ENCODE measurements at places on chromosomes 11 and 22.

DNA sequence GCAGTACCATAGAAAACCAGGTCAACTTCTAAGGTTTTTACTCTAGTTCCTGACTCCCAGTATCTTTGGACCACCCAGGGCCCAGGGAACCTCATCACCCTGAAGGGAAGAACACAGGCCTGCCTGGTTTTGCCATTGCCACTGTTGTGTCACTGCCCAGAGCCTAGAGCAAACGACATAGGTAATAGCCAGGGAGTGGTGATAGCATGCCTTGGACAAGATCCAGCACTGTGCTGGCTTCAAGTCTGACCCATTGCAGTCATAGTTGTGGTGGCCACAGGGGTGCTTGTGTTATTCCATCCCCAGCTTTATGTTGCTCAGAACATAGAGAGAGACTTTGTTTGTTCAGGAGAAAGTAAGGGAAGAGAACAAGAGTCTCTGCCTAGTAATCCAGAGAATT lies 2310.2 kb downstream of the LRRC4C start:
- no peak for DNase-seq

- DNase-seq: no peak
Observed at GRCh38 chr11:91231226-91231625, 993.4 kb upstream of the FAT3 start.

- peak; percentile 88 for DNase-seq
Observed at GRCh38 chr22:21646608-21647590, 4.8 kb downstream of the SDF2L1 start.

DNA sequence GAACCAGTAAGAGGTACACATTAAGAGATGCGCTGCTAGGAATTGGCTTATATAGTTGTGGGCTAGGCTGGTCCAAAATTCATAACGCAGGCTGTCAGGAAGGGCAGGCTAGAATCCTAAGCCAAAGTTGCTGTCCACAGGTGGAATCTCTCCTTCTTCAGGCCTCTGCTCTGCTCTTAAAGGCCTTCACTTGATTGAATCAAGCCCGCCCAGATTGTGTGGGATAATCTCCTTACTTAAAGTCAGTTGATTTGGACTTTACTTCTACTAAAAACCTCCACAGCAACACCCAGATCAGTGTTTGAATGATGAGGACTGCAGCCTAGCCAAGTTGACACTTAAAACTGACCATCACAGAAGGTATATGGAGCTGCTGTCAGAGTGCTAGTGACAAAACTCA lies 68.8 kb downstream of the LRRC32 start:
- DNase-seq: no peak

GRCh38 chr11:35036639-35037038 lies 102.3 kb upstream of the CD44 start:
- no peak for DNase-seq

DNA sequence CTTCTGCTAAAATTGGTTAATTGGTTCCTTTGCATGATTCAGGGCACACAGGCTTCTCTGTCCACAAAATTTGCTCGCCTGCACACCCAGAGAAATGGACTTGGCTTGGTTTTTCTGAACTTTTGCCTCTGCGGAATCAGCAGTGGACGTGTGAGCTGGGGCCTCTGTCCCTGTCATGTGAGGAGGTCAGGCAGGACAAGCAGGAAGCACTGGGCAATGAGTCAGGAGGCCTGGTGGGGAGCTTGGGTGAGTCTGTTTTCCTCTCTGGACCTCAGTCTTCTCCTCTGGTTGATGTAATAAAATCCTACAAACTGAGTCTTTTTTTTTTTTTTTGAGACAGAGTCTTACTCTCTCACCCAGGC lies 10.4 kb upstream of the CELSR1 start:
- DNase-seq: peak; percentile 33

GRCh38 chr11:119446434-119446833 lies 23.5 kb upstream of the THY1 start:
- no peak for DNase-seq

Measured in Ammon's horn (tissue), 1 donor.